Amniotic stem cell (primary cell): ENCODE measurements at places on chromosomes 6 and 20.
A peak's percentile ranks its signal among the peaks of the same experiment; 100 is the strongest.

- no peak for DNase-seq
Observed at GRCh38 chr6:41216616-41217015, 11.5 kb upstream of the TREML4 start.

DNA sequence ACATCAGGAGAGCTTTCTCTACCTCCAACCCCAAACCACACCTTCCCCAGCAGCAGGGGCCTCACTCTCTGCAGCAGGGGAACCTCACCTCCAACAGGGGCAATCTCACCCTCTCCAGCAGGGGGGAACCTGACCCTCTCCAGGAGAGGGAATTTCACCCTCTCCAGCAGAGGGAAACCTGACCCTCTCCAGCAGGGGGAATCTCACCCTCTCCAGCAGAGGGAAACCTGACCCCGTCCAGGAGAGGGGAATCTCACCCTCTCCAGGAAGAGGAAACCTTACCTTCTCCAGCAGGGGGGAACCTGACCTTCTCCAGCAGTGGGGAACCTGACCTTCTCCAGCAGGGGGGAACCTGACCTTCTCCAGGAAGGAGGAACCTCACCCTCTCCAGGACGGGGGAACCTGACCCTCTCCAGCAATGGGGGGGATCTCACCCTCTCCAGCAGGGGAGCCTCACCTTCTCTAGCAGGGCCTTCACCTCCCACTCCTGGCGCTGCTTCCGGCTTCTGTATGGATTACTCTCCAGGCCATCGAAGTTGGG is 3.1 kb downstream of the B3GALT4 start:
- DNase-seq = no peak

DNA sequence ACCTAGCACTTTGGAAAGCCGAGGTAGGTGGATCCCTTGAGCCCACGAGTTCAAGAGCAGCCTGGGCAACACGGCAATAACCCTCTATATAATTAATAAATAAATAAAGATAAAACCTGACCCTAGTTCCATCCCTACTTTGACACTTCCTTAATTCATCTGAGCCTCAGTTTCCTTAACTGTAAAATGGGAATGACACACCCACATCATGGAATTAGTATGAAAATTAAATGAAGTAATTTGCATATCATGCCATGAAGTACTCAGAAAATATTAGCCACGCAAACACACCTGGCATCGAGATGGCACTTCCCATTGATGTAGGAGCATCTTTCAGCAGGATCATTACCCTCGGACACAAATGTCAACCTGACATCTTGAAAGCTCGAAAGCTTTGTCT is 19.1 kb downstream of the ZMYND8 start:
- DNase-seq = no peak

DNA sequence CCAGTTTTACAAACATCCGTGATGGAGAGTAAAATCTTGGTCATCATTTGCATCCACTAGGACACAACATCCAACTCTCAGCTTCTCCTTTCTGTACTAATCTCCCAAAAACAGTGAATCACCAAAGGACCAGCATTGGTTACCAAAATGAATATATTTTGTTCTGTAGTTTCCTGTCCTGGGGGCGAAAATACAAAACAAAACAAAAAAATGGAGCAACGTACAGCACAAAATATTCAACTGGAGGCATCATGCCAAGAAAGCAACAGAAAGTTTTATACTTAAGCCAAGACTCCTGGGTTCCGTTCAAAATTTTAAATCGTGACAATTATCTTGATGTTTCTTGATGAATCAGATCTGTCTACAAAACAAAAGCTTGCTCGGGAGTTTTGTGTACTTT is 126.6 kb upstream of the CCDC28A start:
- peak; percentile 67 for DNase-seq

GRCh38 chr20:44908987-44909871 is 631 bp upstream of the PABPC1L start:
- no peak for DNase-seq

DNA sequence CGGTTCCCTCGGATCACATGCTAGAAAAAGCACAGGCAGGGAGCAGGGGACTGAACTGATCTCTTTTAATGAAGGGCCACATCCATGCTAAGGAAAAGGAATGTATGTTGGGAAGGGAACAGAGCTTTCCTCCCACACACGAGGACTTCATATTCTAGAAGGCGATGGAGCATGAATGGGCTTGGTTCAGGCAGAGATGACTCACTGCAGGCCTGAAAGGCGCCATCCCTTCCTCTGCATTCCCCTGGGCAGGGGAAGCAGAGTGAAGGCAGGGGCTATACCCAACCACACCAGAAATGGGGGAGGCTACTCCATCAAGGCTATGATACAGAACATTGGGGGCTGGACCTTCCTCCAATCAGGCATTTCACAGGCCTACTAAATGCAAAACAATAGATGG is 30.6 kb downstream of the ELMO2 start:
- no peak for DNase-seq

DNA sequence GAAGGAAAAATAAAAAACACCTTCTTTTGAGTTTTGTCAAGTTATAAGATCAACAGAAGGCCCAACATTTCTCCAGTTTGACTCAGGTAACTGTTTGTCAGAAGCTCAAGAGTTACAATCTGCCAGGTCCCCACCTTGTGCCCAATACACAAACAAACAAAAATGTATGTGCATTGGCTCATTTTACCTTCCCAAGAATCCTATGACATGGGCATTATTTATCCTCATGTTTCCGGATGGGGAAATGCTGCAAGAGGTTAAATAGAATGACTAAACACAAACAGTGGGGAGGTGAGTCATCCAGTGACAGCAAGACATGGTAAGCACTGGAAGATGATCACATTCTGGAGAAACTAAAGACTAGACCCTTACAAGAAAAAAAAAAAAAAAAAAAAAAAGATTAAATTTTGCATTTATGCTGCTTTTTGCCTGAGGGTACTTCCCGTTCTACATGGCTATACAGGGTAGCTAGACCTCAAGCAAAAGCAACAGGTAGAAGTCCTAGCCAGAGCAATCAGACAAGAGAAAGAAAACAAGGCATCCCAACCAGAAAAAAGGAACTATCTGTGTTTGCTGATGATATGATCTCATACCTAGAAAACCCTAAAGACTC is 23.6 kb upstream of the ANKRD60 start:
- DNase-seq = peak; percentile 73

DNA sequence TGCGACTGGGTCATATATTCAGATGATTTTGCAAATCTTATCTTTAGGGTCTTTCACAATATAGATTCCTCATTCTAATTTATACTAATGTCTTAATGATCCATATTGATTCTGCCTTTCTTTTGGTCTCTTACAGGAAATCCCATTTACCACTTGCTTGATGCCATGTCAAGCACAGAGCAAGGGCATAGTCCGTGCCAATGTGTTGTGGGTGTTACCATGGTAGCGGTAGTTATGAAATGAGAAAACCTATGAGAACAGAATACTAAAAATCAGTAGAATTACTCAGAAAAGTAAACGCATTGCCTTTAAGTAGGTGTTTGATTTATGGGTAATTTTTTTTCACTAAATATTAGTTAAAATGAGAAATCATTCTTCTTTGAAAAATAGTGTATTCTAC is 153.9 kb upstream of the RAB32 start:
- no peak for DNase-seq

DNA sequence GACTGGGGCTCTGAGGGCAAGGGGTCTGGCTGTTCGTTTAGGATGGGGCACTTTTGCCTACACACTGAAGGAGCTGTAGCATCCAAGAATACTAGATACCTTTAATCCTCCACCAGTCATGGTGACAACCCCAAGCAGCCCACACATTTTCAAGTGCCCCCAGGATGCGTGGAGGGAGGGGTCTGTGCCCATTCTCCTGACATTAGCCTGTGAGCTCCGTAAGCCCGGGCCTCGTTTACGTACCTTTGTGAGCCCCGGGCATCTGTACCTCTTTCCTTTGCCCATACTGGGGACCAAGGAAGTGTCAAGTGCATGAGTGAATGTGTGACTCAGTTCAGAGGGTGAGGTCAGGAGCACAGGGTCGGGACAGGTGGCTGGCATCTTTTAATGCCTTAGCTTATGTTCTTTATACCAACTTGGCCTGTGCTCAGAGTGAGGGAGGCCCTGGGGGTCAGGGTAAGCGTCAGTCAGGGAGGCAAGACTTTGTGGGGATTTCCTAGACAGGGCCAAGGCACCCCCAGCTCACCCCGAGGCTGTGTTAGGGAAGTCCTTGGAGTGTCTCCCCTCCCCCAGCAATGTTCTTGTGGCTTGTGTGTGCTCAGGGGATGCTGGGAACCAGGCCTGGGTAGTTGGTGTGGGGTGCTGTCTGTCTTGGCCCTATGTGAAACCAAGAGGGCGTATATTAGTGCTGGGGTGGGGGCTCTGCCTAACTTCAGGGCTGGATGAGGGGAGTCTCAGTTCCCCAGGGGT is 12.9 kb downstream of the VEGFA start:
- no peak for DNase-seq

DNA sequence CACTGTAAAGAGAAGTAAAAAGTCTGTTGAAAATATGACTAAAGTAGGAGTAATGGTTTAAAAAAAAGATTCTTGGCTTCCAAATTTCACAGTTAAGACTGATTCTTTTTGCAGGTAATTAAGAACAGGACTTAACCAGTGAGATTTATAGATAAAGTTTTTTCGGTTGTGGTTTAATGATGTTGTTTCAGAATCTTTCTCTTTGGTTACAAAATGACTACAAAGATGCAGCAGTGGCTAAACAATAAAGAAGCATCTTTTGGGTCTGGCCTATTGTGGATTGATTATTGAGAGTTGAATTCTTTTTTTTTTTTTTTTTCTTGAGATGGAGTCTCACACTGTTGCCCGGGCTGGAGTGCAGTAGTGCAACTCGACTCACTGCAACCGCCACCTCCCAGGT is 109.7 kb downstream of the AKAP7 start:
- DNase-seq = no peak

- DNase-seq = no peak
Observed at GRCh38 chr6:153101461-153101860, 29.6 kb downstream of the RGS17 start.

- no peak for DNase-seq
Observed at GRCh38 chr6:54958446-54958845, 111.9 kb downstream of the FAM83B start.

DNA sequence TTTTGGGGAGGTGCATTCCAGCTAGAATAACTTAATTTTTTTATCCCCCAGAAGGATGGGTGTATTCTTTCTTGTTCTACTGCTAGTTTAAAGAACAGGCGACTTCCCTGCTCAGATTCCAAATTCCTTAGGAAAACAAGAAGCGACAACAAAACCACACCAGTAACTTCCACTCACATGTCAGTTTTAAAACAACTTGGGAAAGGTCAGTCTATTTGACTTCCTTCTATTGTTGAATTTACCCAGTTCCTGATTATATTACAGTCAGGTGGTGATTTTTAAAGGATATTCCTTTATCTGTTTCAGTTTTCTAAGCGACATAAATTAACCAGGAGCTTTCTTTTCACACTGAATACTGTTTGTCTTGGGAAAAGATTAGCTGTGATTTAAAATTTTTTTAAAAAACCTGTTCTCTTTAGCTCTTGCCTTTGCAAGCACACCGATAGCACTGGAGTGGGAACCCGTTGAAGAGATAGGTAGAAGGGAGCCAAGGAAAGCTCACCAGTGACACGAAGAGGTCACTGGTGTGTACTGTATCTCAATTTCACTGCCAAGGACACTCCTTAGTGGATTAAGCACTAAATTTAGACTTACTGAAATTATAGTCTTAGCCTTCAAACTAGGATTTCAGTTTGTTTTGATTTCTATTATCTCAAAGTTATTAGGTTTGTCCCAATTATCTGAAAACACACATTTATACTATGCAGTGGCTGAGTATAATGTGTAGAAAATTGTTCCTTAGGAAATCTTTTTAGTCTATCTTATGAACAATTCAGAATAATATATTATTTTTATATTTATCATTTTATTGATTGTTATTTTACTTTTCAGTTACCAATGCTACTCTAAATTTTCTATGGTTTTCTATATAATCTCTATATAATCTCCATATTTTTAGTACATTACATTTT is 22.3 kb downstream of the MARCKS start:
- DNase-seq = peak; percentile 61

DNA sequence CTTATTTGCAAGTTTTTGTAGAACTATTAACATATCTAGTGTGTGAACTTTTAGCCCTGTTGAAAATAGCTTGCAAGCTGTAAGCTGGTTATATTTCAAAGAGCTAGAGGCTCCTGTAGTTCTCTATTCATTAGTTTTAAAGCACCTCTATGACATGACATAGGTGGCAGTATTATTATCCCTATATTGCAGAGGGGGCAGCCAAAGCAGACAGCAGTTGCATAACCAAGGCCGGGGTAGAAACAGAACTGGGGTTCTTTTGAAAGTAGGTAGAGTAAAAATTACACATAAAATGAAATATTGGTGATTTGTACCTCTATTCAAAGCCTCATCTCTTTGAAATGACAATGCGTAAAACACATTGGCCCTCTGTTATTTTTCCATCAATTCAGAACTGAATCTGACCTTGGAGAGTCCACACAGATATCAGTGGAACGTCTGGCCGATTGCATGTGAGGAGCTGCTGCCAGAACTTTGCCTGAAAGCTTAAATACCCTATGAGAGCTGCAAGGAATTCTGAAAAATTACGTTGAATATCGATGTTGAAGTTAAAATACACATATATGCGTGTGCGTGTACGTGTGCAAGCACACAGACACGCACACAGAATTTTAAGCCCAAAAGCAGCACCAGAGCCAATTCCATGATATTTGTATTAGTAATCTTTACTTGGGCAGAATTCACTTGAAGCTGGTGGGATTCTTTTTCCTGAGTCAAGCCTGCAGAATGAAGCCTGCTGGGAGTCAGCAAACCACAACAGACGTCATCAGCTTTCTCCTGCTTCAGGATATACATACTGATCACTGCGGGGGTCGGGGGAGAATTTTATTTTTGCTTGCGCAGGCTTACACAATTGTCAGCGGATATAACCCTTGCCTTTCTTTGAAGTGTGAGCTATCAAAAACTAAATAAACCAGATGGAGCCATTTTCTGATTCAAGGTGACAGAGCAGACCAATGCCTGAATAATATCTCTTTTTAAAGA is 163.2 kb downstream of the PDE7B start:
- peak; percentile 97 for DNase-seq

DNA sequence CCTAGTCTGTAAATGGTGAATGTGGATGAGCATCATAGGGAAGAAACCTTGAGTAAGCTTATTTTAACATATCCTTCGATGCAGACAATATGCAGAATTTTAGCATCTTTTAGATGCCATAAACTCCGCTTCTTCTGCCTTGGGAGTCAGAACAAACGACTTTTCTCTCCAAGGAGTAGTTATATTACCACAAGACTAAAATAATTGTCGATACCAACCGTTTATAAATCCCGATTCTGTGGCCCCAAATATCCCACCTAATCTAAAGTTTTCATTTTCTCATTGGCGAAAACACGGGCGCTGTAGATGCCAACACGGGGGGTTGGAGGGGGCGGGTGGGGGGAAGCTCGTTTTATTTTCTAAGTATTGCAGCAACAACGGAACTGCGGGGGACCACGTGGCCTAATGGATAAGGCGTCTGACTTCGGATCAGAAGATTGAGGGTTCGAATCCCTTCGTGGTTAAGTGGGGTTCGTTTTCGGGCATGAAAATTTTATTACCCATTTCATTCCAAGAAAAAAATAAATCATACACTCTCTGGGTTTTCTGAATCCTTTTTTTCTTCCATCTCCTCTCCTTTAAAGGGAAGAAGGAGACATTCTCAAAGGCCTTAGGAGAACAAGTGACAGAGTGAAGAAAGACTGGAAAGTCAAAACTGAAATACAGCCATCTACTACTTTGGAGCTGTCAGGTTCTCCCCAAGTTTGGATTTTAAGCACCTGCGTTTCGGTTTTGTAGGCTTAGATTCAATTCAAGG is 65.5 kb upstream of the BTN3A2 start:
- no peak for DNase-seq
